CD4-positive, alpha-beta memory T cell (primary cell): ENCODE measurements at places on chromosomes 3 and 15.

GRCh38 chr15:69873807-69874206, 223.9 kb downstream of the TLE3 start:
- DNase-seq: no peak

GRCh38 chr3:156978481-156978961, 152.4 kb downstream of the LEKR1 start:
- DNase-seq: no peak

DNA sequence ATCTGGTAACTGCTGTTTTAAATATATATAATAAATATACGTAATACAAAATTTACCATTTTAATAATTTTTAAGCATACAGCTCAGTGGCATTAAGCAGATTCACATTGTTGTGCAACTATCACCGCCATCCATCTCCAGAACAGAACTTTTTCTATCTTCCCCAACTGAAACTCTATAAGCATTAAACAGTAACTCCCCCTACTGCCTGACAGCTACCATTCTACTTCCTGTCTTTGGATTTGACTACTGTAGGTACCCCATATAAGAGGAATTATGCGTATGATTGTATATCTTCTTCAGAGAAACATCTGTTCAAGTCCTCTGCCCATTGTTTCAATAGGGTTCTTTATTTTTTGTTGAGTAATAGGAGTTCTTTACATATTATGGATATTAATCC, 36.8 kb downstream of the EID1 start:
- no peak for DNase-seq

GRCh38 chr3:159629329-159630084, 359.1 kb upstream of the IL12A start:
- no peak for DNase-seq

DNA sequence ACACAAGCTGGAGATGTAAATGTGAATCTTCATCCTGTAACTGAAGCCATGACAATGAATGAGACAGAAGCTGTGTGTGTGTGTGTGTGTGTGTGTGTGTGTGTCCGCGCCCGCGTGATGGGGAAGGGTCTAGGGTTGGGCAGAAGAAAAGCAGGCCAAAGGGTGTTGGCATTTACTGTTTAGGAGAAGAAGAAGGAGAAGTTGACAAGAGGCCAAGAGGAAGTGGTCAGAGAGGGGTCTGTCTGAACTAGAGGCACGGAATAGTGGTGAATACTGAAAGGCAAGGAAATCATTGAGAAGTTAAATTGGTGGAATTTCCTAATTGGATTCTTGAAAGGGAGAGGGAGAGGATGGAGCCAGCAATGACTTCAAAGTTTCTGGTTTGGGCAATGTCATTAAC, 5.6 kb upstream of the NCEH1 start:
- DNase-seq: no peak

- peak; percentile 68 for DNase-seq
Observed at GRCh38 chr3:41960826-41961750, 815 bp downstream of the ULK4 start.

- DNase-seq: no peak
Observed at GRCh38 chr3:115520651-115521245, 102.6 kb upstream of the GAP43 start.

GRCh38 chr3:13346481-13347389, 73.4 kb downstream of the NUP210 start:
- DNase-seq: peak; percentile 88

DNA sequence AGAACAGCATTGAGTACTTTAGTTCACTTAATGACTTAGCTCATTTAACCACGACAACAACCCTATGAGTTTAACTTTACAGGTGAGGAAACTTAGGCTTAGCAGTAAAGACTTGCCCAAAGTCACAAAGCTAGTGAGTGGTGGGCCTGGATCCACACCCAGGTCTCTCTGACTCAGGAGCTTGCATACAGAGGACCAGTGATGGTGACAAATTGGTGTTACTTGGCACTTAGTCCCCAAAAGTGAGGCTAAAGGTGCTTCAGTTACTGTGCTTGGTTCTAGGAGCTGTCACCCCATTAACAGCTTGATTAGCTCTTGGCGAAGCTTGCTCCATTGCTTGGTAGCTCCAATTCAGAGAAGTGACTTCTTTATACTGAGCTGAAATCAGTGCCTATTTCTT, 6.1 kb downstream of the CELF6 start:
- DNase-seq: no peak

- no peak for DNase-seq
Observed at GRCh38 chr3:5096336-5097008, 25.6 kb upstream of the ARL8B start.

DNA sequence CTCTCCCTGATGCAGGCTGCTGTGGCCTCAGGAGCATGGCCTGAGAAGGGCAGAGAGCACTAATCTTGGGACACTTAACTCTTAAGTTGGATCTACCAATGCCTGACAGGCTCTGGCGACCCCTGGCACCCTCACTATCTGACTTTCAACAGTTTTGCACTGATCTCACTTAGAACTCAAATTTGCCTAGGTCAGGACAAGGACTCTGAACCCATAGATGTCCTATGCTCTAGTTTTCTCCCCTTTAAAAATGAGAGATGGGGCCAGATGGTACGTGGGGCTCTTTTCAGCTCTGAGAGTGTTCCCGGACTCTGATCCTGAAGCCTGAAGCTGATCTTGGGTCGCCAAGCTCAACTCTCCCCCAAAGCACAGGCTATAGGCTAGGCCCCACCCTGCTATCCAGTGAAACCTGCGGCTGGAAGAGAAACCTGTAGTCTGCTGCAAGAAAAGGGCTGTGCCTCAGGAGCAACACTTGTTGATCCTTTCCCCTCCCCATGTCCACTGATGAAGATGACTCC, 65.7 kb downstream of the RPL39L start:
- no peak for DNase-seq

DNA sequence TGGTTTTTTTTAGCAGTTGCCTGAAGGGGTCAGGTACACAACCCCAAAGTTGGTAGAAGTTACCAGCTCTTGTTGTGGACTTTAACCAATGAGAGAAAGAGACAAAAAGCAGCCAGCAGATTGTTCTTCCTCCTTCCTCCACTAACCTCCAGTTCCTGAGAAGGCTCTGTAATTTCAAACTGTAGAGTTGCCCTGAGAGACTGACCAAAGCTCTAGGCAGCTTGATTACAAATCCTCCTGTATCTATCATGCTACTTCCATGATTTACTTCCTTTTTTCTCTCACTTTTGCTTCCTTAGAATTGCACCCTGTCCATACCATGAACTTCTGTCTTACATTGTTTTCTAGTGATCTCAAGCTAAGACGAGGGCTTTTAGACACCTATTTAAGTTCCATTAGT, 29.2 kb downstream of the NSUN3 start:
- no peak for DNase-seq

DNA sequence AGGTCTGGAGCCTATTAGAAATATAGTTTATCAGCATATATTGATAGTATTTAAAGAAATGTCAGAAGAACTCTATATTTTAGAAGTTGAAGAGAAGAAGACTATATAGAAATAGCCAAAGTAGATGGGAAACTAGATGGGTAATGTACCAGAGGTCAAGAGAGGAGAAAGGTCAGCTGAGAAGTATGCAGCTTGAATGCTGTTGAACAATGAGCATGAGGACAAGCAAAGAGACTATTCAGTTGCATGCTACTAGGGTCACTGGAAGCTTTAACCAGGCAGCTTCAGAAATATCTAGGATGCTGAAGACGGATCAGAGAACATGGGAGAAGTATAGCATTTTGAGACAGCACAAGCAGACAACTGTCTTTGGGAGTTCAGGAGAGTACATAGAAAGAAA, 19.6 kb upstream of the TIPARP start:
- DNase-seq: no peak

- DNase-seq: no peak
Observed at GRCh38 chr3:171704814-171705213, 105.5 kb downstream of the PLD1 start.

GRCh38 chr3:150393745-150394144, 14.4 kb upstream of the TSC22D2 start:
- DNase-seq: no peak

GRCh38 chr3:14461748-14462324, 59.4 kb downstream of the SLC6A6 start:
- no peak for DNase-seq

- no peak for DNase-seq
Observed at GRCh38 chr3:193971966-193972365, 164.0 kb upstream of the HES1 start.

DNA sequence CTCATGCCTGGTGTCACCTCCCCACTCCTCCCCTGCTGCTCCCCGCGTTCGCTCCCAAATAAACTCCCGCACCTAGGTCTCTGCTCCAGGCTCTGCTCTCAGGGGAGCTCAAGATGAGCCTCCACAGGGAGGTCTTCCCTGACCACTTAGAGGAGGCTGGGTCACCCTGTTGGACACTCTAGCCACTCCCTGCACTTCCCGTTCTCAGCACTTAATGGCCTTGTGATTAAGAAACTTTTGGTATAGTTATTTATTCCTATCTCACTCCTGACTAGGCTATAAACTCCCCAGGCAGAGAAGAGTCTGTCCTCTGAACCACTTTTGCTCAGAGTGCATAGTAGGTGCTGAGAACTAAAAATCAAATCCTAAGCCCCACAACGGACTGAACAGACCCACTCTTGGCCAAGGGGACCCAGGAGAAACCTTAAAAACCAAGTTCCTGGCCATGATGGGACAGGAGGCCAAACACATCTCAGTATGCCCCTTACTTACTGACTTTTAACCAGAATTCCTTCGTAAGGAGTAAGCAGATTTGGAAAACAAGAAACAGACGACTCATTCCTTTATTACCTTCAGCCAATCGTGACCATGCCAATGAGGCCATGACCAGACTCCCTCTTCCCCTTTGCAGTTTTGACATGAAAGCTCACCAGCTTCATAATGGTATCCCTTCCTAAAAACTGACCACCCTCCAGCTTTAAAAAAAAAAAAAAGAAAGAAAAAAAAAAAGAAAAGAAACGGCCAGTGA, 69.0 kb upstream of the HRH1 start:
- no peak for DNase-seq

DNA sequence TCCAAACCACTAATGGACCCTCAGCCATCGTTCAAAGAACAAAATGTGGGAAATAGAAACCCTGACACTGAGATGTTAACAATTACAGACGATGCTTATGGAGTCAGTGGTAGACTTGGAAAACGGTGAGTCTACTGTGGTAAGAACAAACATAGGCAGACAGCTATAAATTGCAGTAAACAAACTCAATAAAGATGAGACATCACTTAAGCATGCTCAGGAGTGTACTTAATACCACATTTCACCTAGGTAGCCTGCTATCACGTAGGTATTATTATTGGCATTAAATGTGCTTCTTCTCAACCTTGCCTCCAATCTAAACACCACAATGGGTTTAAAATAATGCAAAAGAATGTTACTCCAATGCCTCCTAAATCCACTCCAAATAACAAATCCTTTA, 2.5 kb downstream of the OSBPL10 start:
- no peak for DNase-seq

DNA sequence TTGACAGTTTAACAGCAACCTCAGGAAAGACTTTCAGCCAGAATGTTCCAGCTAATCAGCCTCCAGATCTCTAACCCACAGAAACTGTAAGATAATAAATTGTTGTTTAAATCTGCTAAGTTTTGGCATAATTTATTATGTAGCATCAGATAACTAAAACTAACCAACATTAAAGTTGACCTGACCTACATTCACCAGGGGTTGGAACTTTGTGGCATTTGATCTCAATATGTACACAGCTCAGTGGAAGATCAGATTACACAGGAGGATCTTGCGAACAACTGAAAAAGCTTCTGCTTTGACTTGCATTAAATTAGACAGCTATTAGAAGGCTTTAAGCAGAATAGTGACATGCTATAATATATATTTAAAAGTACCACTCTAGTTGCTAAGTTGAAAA, 91.4 kb upstream of the POU1F1 start:
- no peak for DNase-seq

GRCh38 chr3:40366203-40367162, 20.5 kb upstream of the ENTPD3 start:
- DNase-seq: no peak

GRCh38 chr3:153260681-153261080, 98.7 kb downstream of the RAP2B start:
- no peak for DNase-seq

- no peak for DNase-seq
Observed at GRCh38 chr15:84898761-84899160, 14.3 kb downstream of the SLC28A1 start.

DNA sequence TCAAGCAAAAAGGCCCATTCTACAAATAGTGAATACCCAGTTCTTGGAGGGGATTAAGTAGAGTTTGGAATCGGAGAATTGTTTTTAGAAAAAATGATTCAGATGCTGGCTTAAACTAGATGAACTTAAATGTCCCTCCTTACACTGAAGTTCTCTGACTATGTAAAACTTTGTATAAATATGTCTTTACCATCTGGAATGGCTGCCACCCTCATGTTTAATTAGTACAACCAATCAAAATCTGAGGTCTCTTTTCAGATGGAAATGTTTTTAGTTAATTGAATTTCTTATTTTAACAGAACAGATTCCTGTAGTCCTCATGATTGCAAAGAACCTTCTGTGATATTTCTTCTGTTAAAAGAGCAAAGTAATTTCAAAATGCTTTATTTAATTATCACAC, 94.8 kb downstream of the CADM2 start:
- no peak for DNase-seq

GRCh38 chr3:28915741-28916500, 364.9 kb upstream of the RBMS3 start:
- DNase-seq: no peak

- DNase-seq: no peak
Observed at GRCh38 chr3:24713516-24713915, 218.9 kb upstream of the THRB start.

DNA sequence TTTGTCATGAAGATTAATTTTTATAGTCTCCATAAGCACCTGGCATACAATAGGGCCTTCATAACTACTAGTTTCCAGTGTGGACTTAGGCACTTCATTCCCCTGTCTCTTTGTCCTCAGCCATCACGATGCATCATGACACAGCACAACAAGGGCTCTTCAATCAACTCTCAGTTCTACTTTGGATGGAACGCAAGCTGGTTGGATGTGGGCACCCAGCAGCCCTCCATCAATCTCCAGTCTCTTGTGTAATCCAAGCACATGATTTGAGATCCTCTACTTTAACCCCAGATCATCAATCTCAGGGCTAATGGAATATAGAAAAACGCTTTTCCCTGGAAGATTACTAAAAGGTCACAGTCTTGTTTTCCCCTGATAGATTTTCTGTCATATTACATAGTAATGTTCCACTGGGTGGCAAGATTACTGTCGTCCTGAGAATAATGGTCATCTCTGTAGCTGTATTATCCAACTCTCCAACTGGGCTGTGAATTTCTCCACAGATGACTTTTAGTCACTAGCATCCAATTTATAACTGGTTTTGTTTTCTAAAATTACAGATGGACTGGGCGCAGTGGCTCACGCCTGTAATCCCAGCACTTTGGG, 22.9 kb upstream of the CHRNA7 start:
- DNase-seq: no peak

DNA sequence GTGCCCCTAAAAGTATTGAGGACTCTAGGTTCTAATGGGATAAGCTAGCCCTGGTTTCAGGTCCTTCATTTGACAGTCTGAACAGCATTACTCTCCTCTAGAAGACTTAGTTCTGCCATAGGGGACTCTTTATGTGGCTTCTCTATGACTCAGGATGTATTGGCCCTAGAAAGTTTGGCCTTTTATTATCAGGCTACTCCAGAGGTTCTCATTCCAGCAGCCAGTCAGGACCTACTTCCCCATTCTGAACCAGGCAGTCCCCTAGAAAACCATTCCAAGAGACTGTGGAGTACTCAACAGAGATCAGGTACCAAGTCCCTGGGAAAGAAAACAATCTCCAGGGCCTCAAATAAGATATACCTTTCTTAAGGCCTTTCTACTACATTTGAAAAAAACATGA, 157.9 kb upstream of the TSPAN3 start:
- DNase-seq: no peak
